Lower leg skin (tissue), 4 donors: ENCODE measurements at places on chromosomes 12 and 14.

DNA sequence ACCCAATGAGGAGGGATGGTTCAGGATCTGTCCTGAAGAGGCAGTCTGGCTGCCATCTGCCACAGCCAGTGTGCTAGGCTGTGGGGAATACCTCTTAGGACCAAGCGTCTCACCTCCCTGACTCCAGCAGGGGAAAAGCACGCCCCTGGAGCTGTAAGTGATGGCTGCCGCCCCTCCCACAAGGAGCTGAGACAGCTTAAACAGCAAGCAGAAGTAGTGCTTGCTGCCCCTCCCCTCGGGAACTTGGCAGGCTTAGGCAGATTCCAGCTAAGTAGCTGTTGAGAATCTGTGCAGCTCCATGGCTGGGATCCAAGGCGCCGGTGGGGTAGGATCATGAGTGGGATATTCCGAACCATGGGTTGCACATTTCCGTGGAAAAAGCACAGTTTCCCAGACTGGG is 360.4 kb upstream of the MDGA2 start:
- no peak for DNase-seq

- DNase-seq = no peak
These were observed 57.1 kb downstream of the DYRK2 start for GRCh38 chr12:67705394-67706370.

DNA sequence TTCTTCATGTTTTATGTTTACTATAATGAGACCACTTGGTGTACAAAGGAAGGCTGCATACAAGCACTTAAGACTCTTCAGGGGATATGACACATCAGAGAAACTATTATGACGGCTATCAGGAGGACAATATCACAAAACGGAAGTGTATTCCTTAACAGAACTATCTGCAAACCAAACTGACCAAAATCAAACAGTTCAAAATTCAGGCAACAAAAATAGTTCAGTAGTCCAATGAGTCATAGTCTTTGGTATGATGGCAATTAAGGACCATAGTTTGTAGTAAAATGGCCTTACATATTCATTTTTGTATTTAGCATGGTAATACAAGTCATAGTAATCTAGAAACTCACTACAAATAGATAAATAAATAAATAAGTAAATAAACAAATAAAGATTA is 1638.7 kb upstream of the SEL1L start:
- no peak for DNase-seq

GRCh38 chr12:39329018-39329417 is 113.9 kb downstream of the KIF21A start:
- DNase-seq = no peak

GRCh38 chr14:54475911-54476310 is 12.9 kb downstream of the GMFB start:
- no peak for DNase-seq

DNA sequence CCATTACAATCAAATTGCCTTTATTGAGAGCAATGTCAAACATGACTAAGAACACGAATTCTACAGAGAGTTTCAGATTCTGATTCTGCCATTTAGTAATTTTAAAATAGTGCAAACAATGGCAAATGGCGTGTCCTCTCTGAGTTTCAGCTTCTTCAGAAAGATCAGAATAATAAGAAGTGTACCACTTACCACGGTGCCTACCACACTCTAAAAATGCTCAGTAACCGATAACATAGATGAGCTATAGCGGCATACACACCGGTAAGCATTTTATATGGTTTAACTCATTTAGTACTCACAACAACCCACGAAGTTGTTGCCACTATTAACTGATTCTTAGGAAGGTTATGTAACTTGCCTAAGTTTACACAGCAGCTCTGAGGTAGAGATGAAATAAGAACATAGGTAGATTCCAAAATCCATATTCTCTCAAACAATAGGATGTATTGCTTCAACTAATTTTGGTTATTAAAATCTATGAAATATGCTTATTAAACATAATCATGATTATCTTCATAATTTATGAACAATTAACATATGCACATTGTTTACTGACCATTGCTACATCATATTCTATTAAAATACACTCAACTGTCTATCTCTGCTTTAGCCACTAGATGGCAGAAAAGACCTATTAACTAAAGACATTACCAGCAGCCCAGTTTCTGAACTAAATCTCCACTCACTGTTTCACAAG is 38.3 kb downstream of the SLC6A15 start:
- DNase-seq = no peak

DNA sequence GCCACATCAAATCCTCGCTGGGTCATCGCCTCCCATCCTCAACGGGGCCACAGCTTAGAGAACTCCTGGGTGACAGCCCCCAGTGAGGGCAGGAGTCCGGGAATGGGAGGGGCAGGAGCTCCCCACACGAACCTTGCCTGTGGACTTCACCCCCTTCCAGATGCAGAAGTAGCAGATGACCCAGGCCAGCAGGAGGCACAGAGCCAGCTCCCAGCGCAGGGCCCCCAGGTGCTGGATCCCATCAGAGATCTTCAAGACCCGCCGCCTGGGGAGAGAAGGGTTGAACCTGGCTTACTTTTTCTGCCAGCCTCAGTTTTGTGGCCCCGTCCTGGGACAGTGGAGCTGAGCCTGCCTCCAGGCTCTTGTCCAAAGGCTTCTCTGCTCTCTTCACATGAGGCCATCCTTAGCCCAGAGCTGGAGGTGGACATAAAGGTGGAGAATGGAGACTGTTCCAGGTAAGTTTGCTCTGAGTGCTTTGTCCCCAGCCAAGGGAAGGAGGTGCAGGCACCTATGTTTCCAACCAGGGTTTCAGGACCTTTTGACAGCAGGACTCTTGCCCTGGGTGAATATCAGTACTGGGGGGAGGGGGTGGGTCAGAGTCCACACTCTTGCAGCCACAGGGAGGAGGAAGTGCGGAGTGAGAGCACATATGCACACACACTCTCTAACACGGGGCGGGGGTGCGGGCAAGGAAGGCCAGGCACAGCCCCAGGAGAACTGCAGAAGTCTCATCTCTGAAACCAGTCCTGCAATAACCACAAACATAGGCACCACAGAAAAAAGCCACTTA is 23.3 kb upstream of the SLC6A12 start:
- DNase-seq = peak; percentile 75

DNA sequence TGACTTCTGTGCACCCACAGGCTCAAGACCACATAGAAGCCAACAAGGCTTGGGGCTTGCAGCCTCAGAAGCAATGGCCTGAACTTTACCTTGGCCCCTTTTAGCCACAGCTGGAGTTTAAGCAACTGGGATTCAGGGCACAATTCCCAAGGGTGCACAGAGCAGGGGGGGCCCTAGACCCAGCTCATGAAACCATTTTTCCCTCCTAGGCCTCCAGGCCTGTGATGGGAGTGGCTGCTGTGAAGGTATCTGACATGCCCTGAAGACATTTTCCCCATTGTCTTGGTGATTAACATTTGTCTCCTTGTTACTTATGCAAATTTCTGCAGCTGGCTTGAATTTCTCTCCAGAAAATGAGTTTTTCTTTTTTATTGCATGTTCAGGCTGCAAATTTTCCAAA is 21.9 kb downstream of the GABARAPL1 start:
- DNase-seq = no peak

DNA sequence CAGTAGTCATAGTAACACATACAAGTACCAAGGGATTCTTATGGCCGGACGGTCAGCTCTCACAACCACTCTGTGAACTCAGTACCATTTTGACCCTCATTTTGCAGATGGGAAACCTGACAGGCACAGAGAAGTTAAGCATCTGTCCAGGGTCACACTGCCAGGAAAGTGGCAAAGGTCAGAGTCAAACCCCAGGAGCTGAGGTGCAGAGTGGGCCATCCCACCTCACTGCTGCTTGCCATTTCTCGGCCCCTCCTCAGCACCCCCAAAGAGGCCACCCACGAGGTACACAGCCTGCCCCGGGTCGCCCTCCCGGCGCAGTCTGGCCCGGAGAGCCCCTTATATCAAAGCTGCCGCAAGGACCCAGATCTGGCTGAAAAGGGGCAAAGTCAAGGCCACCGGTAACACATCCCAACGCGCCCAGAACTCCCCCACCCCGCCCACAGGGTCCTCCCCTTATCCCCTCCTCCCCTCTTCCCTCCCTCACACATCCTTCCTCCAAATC is 1.7 kb downstream of the NCOR2 start:
- no peak for DNase-seq

DNA sequence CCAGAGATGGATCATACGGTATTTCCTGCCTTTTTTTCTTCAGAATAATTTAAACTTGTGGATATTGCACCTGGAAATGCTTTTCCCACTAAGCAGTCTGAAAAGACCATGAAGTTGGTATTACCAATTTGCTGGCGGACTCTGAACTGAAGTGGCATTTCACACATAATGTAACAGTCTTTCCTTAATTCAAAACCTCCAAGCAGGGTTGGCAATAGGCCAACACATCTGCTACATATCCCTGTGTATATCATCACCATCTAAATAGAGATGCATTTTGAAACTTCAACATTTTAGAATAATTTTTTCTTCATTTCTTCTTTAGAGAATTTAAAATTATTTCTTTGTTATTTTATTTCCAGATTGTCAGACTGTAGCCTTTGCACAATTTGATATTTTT is 100.5 kb downstream of the TSPAN8 start:
- no peak for DNase-seq

- no peak for DNase-seq
These were observed 8.1 kb upstream of the ATXN2 start for GRCh38 chr12:111607239-111607638.

DNA sequence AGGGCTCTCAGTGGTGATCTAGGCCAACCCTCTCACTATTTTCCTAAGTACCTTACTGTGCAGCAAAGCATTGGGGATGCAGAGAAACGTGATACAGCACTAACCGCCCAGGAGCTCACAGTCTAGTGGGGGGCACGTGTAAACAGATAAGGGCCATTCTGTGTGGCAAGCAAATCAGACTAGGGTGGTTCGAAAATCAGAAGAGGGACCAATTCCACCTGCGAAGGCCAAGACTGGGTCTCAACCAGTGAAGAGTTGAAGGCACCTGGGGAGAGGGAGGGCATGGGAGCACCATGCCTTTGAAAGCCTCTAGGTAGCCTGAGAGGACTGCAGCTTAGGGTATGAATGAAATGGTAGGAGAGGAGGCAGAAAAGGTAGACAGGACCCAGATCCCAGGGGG is 2.2 kb downstream of the PITPNM2 start:
- DNase-seq = no peak

DNA sequence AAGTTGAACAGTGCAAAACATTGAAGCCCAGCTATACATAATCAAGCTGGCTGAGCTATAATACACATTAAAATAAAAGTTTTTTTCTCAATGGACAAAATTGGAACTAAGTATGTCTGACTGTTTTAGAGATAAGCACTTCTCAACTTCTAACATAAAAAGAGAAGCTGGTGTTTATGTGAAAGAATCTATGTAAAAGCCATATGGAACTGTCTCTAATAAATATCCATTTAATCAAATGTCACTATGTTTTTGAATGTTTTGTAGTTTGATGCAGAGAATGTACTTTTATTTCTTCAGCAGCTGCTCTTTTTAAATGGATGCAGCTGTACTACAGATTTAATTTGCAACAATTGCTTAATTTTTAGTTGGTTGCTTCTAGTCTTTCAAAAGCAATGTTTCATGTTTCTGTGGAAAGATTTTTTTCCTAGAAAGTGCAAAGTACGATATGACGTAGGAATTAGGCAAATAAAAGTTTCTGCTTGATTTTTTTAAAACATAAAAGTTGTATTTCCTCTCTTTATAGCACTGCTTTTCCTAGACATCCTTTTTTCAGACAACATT is 114.2 kb downstream of the PDE3A start:
- no peak for DNase-seq

DNA sequence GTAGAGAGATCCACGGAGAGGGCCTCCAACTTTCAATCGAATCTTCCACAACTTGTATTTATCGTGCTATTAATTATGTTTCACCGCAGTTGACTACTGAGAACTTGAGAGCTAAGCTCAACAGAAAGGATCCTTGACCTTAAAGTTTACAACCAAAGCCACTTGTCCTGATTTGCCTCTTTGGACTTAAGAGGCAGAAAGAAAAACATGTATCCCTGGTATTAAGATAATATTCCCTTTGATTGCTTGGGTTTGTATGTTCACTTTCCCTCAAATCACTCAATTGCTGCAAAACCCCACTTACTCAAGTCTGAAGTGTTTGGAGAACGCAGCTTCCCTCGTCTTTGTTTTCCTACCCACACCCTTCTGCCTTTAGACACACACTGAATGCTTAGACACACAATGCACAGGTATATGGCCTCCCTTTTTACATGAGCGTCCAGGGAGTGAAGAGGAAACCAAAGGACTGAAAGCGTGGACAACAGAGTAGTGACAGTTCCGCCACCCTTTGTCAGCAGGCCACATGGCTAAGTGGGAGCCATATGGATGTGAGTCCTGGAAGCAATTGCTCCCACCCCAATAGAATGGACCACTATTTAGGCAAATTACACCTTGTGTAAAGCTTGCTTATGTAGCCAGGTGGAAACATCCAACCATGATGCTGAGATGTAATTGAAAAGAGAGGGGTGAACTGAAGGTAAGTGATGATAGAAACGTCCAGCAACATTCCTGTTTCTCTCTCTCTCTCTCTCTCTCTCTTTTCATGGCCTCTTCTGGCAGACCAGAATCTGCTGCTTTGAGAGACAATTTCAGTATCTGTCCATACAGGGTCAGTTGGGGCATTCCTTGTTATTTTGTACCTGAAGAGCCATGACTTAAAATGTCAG is 1.4 kb upstream of the PKP2 start:
- DNase-seq = no peak

DNA sequence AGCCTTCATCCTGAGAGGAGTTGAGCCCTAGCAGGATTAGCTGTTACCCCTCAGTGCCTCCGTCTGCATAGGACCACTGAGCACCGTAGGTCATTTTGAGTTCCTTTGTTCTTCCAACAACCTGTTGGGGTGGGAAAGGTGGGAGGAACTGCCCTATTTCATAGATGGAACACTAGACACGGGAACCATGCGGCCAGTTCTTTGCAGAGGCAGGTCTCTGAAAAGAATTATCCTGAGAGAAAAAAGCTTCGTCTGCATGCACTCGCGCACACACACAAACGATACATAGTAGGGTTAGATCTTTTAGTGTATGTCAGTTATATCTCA is 28.5 kb downstream of the TRAFD1 start:
- DNase-seq = no peak

DNA sequence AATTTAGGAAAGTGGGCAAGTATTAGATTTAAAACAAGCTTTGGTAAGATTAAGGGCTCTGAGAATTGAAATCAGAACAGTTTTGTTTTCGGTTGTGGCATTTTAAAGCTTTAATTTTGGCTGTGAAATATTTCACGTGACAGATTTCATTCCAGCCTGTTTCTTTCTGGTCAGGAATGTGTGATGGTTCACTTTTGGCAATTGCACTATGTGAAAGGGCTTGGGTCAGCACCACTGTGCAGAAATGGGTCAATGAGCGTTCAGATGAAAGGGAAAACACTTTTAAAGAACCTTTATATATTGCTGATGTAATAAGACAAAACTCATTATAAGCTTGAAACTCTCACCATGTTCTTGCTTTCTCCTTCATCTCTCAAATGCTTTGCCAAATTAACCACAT is 17.1 kb downstream of the NUBPL start:
- no peak for DNase-seq

- no peak for DNase-seq
These were observed 6.0 kb upstream of the IRF9 start for GRCh38 chr14:24155100-24155499.
